ENCODE measurements at places on chromosomes 7 and 10.

DNA sequence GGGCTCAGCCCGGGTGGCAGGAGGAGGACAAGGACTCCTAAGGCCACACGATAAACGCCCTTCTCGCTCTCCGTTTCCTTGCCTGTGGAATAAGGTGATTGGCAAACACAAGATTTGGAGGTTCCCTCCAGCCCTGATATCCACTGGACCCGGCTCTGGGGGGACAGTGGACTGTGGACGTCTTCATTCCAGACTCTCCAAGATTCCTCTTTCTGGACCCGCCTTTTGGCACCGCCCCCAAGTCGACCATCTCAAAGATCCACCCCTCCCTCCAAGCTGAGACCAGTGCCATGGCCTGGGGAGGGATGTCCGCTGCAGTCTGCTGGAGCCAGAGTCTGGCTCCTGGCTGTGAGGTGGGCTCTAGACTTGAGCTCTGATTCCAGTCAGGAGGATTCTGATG is 23.6 kb downstream of the ZNF783 start:
- no peak for DNase-seq

DNA sequence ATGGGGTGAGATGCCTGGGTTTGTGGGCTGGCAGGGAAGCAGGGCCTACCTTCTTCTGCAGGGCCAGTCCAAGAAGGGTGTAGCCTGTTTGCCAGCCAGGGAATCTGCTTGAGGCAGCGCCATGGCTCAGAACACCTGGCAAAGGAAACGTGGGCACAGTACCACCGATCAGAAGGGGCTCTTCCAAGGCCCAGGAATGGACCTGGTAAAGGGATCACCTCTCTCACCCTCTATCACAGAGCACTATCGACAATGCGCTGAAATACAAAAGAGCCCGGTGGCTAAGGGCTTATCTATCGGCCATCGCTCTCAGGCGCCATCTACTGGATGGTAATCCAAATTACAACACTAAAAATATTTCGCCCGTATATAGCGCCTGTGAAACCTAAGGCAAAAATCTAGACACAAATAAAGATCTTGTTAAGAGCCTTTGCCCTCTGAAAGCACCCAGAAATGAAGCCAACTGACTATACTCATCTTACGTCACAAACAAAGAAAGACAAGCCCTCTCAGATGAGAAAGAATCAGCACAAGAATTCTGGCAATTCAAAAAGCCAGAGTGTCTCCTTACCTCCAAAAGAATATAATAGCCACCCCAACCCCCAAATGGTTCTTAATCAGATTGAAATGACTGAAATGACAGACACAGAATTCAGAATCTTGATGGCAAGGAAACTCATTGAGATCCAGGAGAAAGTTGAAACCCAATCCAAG is 217.8 kb upstream of the HPS1 start:
- no peak for DNase-seq

DNA sequence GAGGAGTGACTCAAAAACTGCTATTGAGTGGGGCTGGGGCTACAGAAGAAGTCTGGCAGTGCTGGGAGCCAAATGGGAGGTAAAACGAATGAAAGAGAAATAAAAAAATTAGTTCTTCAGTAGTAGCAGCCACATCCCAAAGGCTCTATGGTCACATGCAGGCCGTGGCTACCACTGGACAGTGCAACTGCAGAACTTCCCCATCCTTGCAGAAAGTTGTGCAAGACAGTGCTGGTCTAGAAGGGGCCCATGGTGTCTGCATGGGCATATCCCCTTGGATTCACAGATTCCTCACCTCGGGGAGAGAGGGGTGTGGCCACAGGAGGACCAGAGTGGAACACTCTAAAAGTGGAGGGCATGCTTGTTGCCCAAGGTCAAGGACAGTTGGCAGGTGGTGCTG is 47.6 kb downstream of the RPS24 start:
- no peak for DNase-seq

DNA sequence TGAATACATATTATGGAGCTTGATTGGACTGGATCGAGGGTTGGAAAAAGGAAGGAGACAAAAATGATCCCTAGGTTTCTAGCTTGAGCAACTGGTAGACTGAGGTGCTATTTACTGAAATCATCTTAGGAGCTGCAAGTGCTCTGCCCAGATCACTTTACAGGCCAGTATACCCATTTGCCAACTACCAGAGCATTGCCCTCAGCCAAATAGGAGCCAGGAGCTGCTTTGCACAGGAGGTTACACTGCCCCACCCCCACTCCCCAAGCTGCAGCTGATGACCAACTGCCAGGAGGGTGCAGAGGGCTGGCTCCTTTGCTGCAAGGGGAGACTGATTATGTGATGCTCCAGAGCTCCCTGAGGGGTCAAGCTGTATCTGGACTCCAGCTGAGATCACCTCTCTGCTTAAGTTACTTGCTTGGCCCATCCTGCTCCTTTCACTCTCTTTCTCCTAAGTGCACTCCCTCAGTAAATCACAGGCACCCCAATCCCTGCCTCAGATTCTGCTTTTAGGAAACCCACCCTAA is 275.4 kb downstream of the ZEB1 start:
- DNase-seq = no peak

- DNase-seq = no peak
Observed at GRCh38 chr10:668786-669485, 20.5 kb downstream of the DIP2C start.

DNA sequence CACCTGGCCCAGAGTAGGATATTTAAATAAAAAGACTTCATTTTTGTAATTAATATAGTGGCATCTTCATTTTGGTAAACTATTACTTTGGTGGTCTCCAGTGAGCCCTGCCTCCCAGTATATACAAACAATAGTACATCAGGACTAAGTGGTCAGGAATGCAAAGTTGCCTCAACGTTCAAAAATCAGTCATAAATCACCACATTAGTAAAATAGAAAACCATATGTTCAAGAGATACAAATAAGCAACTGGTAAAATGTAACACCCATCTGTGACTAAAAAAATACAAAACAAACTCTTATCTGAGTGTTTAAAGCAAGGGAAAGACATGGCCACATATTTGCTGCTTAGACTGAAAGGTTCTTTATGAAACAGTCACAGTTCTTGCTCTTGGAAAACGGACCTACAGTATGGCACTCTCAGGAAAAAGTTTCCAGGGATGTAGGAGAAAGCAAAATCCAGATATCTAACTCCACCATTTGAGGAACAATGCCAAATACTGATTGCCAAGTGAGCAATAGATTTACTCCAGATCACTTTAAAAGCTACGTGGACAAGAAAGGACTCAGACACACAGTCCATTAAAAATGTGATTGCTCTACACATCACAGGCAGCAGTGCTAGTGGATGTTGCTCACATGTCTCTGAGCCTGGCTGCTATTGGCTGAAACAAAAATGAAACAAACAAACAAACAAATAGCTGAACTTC is 15.1 kb upstream of the RHOBTB1 start:
- DNase-seq = no peak

DNA sequence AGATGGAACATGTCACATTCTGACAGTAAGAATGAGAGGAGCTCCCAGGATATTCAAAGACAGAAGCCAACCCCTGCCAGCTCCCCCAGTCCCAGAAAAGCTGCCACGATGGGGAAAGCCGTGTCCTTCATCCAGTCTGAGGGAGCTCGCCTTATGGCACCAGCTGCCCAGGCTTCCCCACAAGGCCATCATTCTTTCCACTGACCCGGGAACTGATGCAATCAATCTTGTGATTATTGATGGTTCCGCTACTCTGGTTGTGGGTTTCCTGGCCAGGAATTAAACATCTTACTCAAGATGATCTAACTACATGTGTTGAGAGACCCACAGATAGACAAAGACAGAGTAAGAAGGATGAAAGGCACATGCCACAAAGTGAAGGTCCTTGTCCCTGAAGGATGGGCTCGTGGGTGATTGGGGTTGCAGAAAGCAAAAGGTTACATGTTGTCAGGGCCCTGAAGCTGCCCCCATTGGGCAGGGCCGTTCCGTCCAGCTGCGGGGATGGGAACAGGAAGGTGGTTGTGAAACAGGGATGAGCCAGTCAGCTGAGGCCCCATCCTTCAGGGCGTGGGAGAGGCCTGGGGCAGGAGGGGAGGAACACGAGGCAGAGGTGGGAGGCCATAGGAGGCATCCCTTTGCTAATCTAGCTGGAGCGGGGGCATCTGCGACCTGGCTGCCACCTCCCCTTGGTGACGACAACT is 127.6 kb downstream of the OAT start:
- no peak for DNase-seq

GRCh38 chr10:112376396-112376790 is 2.5 kb downstream of the ACSL5 start:
- no peak for DNase-seq

DNA sequence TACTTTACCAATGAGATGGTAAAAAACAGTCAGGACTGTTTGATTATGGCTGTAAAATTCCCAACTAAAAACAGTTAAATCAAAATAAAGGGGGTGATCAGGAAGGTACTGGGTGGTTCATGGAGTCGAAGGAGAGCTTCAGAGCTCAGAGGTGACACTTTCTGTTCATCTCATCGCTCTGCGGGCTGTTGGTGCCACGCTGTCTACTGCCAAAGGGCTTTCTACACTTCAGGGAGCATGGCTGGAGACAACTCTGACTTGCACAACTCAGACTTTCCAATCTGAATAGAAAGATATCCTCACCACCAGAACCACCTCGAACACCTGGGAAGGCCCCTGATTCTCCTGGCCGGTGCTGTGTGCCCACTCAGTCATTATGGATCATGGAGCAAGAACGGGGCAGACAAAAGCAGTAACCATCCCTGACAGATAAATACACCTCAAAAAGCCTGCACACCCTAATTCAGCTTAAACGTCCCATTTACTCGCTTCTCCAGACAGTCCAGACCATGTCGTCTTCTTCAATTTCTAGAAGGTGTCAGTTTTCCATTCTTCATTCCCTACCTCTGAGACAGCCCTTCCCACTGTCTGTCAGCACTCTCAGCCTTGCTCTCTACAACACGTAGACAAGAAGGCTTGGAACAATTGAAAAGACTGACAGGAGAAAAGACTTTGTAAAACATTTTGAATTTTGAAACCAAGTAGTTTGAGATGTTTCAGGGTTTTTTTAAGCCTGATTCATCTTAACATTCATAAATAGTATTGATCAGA is 348.7 kb upstream of the NFE2L3 start:
- DNase-seq = no peak

DNA sequence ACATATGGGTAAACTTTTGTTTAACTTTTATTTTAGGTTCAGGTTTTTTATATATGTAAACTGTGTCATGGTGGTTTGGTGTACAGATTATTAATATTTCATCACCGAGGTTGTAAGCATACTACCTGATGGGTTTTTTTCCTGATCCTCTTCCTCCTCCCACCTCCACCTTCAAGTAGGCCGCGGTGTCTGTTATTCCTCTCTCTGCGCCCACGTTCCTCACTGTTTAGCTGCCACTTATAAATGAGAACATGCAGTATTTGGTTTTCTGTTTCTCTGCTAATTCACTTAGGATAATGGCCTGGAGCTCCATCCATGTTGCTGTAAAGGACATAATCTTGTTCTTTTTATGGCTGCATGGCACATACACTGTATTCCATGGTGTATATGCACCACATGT is 1000.0 kb upstream of the CELF2 start:
- no peak for DNase-seq

- no peak for DNase-seq
Observed at GRCh38 chr10:47031211-47031900, 120.1 kb downstream of the PTPN20 start.

DNA sequence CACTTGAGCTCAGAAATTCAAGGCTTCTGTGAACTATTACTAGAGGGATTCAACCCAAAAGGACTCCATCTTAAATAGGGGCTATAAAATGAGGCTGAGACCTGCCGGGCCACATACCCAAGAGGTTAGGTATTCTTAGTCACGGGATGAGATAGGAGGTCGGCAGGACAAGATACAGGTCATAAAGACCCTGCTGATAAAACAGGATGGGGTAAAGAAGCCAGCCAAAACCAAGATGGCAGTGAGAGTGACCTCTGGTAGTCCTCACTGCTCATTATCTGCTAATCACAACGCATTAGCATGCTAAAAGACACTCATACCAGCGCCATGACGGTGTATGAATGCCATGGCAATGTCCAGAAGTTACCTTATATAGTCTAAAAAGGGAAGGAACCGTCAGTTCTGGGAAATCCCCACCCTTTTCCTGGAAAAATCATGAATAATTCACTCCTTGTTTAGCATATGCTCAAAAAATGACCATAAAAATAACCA is 101.2 kb upstream of the TRIM24 start:
- DNase-seq = no peak

DNA sequence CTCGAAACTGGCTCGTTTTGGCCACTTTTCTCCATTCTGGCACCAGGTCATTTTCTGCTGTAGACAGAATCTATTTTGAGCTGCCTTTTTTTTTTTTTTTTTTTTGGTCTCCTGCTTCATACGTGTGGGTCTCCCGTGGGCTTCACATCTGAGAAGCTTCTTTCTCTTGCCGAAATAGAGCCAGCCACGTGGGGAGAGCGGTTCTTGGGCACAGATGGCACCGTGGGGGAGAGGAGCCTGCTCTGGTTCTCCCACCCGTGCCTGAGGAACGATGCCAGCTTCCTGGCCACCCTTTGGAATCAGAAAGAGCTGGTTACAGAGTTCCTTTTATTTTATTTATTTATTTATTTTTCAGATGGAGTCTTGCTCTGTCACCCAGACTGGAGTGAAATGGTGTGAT is 48.7 kb upstream of the OCM2 start:
- DNase-seq = no peak

DNA sequence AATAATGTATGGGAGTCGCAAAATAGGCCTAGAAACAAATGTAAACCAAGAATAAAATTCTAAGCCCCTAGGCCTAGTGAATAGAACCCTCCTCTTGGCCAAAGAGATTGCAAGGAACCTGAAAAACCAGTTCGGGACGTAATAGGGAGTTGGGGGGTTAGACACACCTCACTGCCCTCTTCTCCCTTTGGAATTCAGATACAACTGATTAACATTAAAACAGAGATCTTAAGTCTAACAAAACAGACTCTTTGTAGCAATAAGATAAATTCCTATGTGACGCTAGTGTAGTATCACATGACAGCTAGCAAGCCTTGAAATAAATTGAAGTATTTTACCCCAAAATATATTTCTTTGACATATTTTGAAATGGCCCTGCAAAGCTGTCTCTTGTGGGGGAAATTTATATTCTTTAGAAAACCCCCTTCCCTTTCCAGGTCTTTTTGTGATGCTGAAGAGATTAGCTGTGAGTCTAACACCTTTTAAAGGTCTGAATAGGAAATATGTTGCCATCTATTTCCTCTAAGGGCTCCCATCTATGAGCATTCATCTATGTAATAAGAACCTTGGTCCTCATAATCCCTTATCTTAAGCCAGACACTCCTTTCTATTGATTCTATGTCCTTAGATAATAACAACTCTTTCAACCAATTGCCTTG is 623.4 kb upstream of the NRG3 start:
- no peak for DNase-seq

DNA sequence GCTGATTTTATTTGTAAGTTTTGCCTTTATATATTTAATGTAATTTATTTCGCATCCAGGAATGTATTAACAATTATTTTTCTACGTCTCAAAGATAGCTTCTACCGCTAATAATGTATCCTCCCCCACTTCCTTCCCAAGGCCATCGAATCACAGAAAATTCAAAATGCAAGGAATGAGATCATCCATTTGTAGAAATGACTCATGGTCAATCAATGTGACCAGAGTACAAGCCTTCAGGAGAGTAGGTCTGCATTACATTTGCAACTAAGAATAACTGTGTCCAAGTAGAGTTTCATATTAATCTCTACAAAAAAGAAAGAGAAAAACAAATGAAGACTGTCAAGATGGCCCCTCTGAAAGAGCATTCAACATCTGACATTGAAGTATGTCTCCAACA is 205.9 kb upstream of the PHF14 start:
- DNase-seq = no peak

- no peak for DNase-seq
Observed at GRCh38 chr7:46774515-46774914, 807.4 kb downstream of the TNS3 start.

All from smooth muscle cell of the brain vasculature (primary cell).